Gastroesophageal sphincter (tissue), 4 donors: ENCODE measurements at places on chromosomes 16 and 17. TPM values are rescaled to one million over a fixed set of nuclear protein-coding genes. Genes with fewer than 3 reads are reported as not detected.

RCVRN gene
- total RNA-seq = 0.81 TPM

GRCh38 chr16:74677868-74678267, 11.2 kb upstream of the RFWD3 start:
- no peak for ATAC-seq

- peak; percentile 83 for ATAC-seq
Observed at GRCh38 chr17:17681187-17681743, at the start of gene RAI1. Gene RAI1 (plus strand): TSS chr17:17681458. CDS start chr17:17792949, 111,491 bp downstream.

- ATAC-seq = no peak
Observed at GRCh38 chr16:17160920-17161431, 309.8 kb downstream of the XYLT1 start.

- peak; percentile 63 for ATAC-seq
Observed at GRCh38 chr16:2715519-2715918, 4.5 kb downstream of the PRSS27 start.
